Occipital lobe (tissue), 3 donors: ENCODE measurements at places on chromosomes 1 and 21. TPM values are rescaled to one million over a fixed set of nuclear protein-coding genes. Genes with fewer than 3 reads are reported as not detected.

The MANEAL gene
- total RNA-seq: 30.7 TPM

The DNM3 gene
- total RNA-seq: 115 TPM

The DLGAP3 gene
- 3.1 TPM for total RNA-seq

The VPS13D gene
- total RNA-seq: 42.0 TPM

The APCS gene
- not detected for total RNA-seq

The FAM72C gene
- 0.16 TPM for total RNA-seq

The C2CD2 gene
- 8.3 TPM for total RNA-seq

The LHX8 gene
- total RNA-seq: not detected

- DNase-seq: no peak
Measured at GRCh38 chr21:34363733-34364132, at the start of gene KCNE2. TSS of gene KCNE2 (plus strand) at chr21:34364006. CDS start at chr21:34370479, 6,473 bp downstream.

- DNase-seq: no peak
Measured at GRCh38 chr1:44786138-44786840, 1.7 kb downstream of the BEST4 start.

DNA sequence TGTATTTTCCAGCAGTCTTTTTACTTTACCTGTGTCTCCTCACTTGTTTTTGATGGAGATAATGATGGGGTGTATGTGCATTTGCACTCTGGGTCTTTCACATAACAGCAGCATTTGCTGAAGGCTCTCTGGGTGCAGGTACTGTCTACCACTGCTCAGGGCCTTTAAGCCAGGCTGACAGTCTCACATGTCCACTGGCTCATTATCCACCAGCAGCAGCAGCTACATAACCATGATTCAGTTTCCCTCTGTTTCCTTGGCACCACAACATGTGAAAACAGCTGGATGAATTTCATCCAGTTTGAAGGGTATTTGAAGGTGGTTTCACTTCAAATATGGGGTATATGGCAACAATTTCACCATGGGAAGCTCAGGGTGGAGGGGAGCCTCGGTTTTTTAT lies 41.2 kb upstream of the ROR1 start:
- DNase-seq: no peak

DNA sequence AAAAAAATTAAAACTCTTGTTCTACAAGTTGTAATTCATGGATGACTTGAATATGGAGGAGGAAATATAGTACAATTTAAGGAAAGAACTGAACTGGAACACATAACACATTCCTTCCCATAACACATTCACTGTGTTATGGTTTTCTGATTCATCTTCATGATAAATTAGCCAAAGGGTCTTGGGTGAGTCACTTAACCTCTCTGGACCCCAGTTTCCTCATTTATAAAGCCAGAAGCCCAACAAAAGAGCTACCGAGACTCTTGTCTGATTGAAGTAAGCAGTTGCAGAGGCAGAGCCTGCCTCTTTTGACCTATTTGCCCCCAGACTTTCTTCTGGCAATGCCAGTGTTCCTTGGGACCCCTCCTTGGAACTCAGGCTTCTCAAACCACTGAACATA lies 161.9 kb upstream of the KCTD3 start:
- no peak for DNase-seq

DNA sequence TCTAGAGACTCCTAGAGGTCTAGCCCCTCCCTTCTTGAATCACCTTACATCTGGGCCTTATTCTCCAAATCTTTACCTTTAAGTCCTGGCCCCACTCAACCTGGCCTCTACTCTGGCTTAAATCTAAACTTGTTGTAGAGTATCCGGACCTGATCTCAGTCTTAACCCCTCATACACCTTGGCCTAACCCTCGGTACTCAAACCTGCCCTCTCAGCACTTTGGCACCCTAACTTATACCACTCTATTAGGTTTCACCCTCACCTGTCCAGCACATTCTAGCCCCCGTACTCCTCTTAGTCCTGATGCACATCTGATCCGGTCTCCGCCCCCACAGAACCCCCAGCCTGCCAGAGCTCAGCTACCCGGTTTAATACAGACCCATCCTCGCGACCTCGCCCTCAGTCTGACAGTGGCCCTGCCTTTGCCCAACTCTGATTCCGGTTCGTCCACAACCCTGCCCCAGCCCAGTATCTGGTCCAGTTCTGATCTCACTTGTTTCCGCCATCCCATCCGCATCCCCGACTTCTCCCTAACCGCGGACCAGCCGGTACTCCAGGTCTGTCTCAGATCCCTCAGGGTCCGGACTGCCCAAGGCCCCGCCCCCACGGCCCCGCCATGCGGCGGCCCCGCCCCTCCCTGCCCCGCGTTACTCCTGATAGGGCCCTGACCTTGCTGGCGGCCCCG lies 1.5 kb downstream of the TRIM62 start:
- DNase-seq: no peak

- peak; percentile 20 for DNase-seq
Measured at GRCh38 chr1:166843769-166844596, 4.7 kb downstream of the POGK start.

GRCh38 chr21:43731476-43731875 lies 12.5 kb downstream of the PDXK start:
- no peak for DNase-seq

DNA sequence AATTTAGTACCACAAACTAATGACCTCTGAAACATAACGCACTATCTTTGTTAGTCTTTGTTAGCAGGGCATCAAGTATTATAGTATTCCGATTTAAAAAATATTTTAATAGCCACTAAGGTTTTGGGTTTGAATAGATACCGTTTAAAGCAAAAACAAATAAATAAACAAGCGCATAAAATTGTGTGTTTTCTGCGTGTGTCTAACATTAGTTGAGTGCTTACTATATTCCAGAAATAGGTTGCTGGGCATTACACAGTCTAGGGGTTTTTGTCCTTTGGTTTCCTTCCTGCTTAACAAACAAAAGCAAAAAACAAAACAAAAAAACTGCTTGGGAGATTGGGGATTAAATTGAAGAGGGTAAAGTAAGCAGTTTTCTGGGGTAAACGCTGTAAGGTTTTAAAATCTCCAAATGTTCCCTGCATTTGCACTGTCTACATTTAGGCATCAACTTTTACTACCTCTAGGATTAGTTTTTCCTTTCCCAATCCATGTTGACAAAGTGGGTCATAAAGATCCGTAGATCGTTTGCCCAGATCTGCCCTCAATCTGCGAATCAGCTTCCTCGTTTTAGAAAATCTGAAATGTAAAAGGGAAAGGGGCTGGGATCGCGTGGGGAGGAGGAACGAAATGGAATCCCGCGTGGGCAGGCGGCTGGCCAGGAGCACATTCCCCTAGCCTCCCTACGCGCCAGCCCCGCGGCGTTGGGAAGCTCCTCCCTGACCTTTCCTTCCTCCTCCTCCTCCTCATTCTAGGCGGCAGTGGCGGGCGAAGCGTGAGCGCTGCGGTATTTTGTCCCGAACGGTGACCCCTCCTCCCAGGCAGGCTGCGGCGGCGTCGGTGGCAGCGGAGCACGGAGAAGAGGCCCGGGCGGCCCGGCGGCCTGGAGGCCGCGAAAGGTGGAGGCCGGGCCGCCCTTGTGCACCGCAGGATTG lies at the start of gene KCTD3:
Gene KCTD3 (plus strand): TSS at position 749 of the 935 bp plus-strand sequence. CDS start 382 bp downstream, outside the sequence.
- DNase-seq: peak; percentile 78
